Activated CD4-positive, CD25-positive, alpha-beta regulatory T cell (primary cell): ENCODE measurements at places on chromosomes 6 and 20.

DNA sequence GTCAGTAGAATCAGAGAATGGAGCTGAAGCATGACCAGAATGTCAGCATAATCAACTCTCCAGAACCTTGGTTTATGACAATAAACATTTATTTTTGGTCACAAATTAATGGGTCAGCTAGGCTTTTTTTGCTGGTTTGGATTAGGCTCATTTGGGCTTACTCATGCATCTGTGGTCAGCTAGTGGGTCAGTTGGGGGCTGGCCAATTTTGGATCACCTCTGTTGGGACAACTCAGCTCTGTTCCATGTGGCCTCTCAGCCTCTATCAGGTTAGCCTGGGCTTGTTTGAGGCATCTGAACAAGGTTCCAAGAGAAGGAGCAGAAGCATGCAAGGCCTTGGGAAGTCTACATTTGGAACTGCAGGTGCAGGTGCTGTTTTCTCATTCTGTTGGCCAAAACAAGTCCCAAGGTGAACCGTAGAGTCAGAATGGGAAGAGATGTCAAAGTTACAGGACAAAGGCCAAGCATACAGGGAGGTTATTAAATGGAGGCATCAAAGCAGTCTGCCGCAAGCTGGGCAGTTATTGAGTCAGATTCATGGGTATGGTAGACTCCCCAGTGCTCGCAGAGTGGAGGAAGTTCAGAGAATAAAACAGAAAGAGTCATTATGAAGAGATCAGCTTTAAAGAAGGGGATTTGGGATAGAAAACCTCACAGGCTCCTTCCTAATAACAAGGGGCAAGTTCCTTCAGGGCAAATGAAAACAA is 173.0 kb downstream of the PLCB4 start:
- no peak for DNase-seq

DNA sequence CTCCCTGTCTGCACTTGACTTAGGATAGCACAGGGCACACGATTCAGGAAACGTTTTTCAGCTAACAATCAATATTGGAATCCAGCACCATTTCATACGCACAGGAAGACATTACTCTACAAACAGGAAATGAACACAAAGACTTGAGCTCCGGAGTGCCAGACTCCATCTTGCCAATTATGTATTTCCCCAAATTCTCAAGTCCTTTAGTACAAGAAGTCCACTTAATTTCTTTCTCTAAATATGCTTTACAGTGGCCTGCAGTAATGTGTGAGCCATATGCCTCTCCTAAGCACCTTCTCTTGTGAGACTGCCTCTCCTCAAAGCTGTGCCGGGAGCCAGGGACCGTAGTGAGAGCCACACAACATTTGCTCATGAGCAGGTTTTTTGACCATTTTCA is 168.2 kb downstream of the THBS2 start:
- no peak for DNase-seq

GRCh38 chr6:113734982-113735381 is 122.2 kb upstream of the MARCKS start:
- no peak for DNase-seq

GRCh38 chr20:50379049-50379990 is 130.9 kb upstream of the PTPN1 start:
- DNase-seq: no peak

DNA sequence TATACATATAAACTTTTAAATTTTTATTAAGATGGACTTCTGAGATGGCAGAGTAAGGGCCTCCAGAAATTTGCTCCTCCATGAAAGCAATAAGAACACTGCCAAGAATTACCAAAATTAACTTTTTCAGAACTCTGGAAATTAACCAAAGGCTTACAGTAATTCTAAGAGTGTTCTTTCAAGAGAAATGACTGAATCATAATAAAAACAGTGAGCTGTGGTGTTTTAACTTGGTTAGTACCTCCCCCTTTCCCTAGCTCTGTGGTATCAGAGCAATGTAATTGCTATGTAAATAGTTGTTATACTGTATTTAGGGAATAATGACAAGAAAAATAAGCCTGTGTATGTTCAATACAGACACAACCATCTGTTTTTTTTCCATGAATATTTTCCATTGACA is 19.0 kb downstream of the HECA start:
- DNase-seq: no peak

GRCh38 chr20:47543006-47543431 is 41.3 kb downstream of the NCOA3 start:
- no peak for DNase-seq

DNA sequence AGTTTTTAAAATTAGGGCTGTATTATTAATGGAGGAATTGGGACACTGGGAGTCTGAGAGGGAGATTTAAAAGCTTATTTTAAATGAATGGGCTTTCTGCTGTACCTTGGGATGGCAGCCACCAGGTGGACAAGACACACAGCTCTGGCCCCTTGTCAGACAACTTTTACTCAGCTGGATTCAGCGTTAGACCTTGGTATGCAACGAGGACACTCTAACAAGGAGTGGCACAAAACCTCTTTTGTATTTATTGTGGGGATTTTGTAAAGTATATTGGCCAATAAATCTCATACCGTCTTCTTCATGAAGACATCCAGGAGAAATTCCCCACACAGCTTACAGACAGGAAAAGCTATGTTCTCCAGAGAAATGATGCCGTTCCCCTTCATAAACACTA is 105.7 kb downstream of the LCA5 start:
- DNase-seq: no peak

DNA sequence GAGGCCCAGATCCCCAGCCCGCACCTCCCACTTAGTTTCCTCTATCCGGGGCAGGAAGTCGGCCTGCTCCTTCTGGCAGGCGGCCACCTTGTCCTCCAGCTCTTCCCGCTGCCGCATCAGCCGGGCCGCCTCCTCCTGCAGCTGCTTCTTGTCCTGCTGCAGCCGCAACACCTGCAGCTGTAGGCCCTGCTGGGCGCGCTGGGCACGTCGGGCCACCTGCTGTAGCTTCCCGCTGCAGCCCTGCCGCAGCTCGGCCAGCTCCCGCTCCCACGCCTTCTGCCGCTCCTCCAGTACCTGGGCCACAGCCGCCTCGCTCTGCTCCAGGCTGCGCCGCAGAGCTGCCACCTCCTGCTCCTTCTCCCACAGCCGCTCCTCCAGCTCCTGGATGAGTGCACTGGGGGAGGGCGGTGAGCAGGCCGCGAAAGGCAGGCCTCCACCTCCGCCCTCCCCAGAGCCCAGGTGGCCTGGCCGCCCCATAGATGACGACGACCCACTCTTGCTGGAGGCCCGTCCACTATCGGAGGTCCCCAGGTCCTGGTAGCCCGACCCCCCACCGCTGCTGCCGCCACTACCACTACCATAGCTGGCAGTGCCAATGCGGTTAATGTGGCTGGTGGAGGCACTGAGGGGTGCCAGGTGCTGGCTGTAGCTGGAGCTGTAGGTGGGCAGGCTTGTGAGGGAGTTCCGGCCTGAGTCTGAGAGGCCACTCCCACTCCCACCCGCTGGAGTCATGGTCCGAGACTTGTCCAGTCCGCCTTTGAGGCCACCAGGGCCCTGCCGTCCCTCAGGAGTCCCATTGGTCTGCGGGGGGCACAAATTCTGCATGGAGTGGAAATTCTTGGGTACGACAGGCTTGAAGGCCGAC is 6.0 kb upstream of the FASTKD5 start:
- DNase-seq: no peak

DNA sequence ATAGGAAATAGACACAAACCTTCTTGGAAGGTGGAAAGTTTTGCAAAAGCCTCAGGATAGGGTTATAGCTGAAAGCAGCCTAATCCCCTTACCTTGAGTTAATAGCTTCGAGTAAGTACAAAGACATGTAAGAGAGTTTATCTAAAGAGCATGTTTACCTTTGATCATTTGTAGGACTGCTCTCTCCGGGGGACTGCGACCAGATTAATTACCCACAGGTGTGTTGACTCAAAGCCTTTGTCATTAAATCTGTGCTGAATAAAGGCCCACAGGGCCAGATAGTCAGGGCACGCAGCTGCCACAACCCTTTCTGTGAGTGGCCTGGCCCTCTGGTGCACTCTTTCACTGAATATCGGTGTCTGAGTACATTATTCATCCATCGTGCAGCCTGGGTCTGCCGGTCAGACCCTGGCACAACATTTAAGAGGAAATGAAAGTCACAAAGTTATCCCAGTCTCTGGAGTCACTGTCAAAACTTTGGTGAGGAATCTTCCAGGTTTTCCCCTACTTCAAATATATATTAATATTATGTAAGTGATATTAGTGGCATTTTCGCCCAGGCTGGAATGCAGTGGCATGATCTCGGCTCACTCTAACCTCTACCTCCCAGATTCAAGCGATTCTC is 5.4 kb upstream of the MICA start:
- DNase-seq: no peak

GRCh38 chr6:5294392-5295211 is 33.3 kb downstream of the FARS2 start:
- no peak for DNase-seq

DNA sequence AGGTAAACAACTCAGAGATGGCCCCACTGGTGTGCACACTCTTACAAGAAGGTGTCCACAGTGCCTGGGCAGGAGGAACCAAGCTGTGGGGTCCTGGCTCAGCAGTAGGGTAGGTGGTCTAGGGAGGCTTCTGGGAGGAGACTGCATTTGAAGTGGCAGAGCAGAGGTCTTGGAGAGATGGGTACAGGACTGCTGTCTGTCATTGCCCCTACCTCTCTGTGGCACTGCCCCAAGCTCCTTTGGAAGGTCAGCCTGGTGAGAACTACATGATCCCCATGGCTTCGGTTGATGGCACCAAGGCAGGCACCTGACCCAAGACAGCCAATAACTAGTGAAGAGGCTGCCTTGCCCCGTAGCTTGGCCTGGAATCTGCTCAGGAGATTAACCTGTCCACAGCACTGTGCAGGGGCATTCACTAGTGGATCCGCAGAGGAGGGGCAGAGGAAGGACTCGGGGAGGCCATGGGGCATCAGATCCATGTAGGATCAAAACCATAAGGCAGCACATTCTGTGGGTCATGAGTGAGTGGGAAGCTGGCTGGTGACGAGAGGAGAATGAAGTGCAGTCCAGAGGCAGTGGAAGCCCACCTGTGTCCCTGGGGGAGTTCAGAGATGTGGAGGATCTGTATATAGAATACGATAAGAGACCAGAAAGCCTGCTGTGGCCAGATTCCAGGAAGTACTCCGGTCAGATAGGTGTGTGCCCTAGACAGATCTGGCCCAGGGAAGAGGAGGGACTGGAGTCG is 162.0 kb downstream of the GRM4 start:
- DNase-seq: no peak

DNA sequence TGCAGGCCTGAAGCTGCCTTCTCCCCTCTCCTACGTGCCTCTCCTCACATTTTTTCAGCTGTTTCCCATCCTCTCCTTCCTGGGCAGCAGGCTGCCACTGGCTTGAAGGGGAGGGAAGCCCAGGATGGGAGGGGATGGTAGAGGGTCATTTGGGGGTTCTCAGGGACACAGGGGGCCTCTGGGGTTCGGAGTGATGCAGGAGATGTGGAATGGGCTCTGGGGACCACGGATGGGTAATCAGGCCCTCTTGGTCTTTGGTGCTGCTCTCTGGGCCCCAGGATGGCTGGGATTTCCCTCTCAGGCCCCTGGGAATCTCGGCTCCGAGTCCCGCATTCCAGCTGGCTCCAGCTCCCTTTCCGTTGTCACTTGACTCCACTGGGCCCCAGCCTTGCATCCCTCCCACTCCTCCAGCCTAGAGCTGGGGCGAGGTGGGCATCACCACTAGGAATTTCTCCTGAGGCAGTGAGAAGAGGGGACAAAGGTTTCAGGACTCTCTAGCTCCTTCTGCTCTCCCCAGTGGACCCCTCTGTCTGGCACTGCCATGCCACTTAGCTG is 2.0 kb upstream of the DDR1 start:
- no peak for DNase-seq

DNA sequence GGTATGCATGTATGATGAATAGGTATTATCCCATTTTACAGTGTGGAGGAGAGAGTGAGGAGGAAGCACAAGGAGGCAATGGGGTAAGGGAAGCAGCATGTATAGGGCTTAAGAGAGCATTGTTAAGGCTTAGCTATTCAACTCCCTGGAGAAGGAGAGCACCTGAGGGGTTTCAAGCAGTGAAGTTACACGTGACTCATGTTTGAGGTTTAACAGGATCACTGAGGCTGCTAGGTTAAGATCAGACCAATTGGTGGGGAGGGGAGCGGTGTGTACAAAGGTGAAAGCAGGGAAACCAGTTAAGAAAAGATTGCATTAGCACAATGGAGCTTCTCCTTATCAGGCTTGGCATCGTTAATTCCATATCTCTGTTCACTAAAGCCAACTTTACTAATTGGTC is 64.4 kb upstream of the NHSL1 start:
- no peak for DNase-seq

DNA sequence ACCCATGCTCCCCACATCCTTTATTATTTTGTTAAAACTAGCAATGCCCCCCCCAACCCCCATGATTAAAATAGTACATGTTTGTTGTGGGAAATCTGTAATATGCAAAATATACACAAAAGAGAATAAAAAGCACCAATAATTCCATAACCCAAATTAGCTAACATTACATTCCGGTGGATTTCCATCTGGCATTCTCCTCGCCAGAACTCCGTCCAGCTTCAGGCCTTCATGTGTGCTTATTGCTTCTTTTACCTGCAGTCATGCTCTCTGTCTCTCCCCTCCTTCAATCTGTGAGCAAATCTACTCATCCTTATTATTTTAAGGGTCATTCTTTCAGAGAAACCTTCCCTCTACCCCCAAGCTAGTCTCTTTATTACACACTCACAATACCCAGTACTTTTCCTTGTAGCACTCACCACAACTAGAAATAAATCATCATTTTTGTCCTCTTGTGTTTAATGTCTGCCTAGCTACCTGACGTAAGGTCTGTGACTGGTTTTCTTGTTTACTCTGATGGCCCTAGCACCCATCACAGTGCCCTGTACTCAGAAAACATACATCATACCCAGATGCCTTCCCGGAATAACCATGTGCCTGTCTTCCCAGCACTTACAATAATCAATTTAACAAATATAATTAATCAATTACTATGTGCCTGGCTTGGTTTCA is 25.6 kb upstream of the IER3 start:
- DNase-seq: no peak

GRCh38 chr20:62607366-62608217 is 34.7 kb upstream of the SLCO4A1 start:
- no peak for DNase-seq

- DNase-seq: no peak
These were observed 734 bp downstream of the MMS22L start for GRCh38 chr6:97282238-97282725.

- DNase-seq: no peak
These were observed 2.2 kb downstream of the HIVEP2 start for GRCh38 chr6:142942805-142943227.

DNA sequence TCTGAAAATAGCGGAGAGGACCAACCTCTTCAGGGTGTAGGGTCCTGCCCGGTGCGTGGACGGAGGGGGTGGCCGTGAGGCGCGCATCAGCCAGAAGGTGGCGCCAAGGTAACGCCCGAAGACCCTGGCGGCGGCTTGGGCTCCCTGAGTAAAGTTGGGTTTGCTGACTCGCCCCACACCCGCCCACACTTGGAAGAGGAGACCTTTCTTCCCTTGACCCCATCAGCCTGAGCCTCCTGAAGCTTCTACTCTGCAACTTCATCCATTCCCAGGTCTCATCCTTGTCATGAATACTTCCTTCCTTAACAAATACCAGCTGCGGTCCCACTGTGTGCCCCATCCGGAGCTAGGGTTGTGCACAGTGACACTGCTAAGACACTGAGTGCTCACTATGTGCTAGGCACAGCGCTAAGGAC is 14.6 kb downstream of the CD40 start:
- DNase-seq: peak; percentile 22

- no peak for DNase-seq
These were observed 96.3 kb downstream of the FOXF2 start for GRCh38 chr6:1485678-1486077.

GRCh38 chr6:26328265-26328844 is 36.6 kb upstream of the BTN3A2 start:
- DNase-seq: no peak

GRCh38 chr6:106257195-106257594 is 68.4 kb downstream of the ATG5 start:
- DNase-seq: no peak
